ENCODE measurements at places on chromosomes 12 and 14.

GRCh38 chr12:113075137-113075683 lies 18.7 kb downstream of the DTX1 start:
- no peak for DNase-seq

DNA sequence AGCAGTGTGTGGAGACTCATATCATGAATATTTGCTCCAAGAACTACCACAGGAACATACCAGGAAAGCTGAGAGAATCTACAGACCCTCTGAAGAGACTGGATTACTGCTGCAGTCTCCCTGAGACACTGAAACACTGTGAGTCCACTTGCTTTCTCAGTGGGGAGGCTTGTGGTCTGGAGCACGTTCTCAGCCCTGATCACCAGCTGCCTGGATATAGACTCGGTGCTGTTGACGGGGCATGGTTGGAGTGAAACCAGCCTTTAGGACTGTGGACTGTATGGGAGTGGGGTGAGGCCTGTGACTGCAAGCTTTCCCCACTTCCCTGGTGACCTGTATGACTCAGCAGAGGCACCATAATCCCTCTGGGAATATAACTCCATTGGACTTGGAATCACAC lies 525.8 kb upstream of the FBXO33 start:
- no peak for DNase-seq

GRCh38 chr12:58629376-58629775 lies 290.9 kb downstream of the LRIG3 start:
- no peak for DNase-seq

DNA sequence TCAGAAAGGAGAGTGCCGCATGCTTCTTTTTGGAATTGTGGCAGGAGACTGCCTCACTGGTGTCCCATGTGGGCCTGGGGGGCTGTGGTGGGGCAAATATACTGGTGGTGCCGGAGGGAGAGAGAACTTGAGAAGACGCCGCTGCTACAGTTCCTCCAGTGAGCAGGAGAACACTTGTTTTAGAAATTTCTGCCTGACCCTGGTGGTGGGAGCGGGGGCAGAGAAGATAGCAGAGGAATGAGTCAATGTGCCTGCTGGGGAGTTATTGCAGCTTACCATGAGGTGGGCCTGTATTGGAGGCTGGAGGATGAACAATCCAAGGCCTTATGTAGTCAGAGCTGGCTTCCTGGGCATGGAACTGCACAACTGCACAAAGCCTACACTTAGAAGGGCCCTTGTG lies 211.8 kb downstream of the SNAPC1 start:
- no peak for DNase-seq

DNA sequence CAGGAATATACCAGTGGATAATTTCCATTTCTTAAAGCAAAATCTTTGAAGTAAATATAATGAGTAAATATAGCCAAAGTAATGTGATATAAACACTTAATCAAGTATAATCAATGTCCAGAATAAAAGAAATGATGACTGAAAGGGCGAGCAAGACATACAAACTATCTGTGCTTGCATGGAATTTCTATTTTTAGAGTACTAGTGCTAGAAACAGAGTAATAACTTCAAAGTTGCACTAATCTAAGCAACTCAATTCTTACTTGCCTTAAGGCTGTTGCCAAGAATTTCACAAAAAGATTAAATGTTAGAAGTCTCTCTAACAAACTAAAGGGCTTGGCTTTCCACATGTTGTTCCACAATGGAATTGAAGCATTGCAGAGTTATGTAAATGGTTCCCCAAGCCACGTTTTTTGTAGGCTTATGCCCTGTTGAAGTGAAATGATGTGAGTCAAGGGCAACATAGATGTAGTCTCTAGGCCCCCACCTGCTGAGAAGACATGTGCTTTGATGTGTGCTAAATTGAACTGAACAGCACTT lies 175.0 kb upstream of the LMNTD1 start:
- no peak for DNase-seq

DNA sequence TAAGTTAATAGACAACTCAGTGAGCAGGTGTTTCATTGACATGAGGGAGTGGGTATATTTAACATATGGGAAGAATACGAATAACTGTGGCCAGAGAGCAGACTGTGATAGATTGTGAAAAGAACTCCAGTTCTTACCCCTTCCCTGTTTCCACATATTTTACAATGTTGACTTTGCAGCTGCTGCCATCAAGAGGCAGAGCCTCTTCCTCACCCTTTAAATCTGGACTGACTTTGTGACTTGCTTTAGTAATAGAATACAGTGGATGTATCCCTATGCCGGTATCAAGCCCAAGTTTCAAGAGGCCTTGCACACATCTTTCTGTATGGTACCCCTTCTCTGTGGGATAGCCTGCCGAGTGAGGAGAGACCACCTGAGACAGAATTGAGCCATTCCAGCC lies 356.7 kb downstream of the ETNK1 start:
- DNase-seq, result no peak

DNA sequence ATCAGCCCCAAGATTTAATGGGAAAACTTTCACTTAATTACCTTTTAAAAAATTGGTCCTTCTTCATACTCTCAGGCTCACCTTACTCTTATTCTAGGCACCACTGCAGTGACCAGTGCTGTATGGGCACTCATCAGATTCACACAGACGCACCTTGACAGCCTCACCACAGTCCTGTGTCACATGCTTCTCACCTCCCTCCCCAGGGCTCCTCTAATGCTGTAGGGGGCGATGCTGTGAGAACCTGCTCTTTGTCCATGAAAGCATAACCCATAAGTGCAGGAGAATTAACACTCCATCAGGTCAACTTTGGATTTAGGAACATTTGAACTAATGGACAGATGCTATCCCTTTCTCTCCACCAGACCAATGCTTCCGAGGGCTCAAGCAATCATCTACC lies 13.9 kb upstream of the PPP4R3A start:
- DNase-seq, result no peak

- DNase-seq, result no peak
These were observed 483.3 kb downstream of the VRK1 start for GRCh38 chr14:97280526-97280925.

- no peak for DNase-seq
These were observed 710 bp downstream of the MTA1 start for GRCh38 chr14:105420101-105420973.
